ENCODE measurements at places on chromosomes 6 and 20.

GRCh38 chr6:142112451-142113061, 20.2 kb upstream of the GJE1 start:
- DNase-seq, result peak; percentile 68

DNA sequence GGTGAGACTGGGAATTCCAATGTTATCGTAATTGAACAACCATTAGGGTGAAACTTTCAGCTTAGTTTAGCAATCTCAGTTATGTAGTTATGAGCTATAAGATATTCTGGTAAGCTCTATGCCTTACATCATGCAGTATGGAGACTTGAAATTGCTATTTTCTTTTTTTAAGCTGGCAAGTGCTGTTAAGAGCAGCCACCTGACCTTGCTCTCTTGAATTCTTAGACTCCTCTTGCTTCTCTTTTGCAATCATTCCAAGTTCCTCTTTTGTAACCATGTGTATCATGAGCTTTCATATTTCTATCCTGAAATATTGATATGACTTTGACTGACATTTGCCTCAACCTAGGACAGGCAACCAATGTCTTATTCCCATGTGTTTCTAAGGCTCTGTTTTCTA, 446.3 kb upstream of the SLC35B3 start:
- DNase-seq, result no peak

DNA sequence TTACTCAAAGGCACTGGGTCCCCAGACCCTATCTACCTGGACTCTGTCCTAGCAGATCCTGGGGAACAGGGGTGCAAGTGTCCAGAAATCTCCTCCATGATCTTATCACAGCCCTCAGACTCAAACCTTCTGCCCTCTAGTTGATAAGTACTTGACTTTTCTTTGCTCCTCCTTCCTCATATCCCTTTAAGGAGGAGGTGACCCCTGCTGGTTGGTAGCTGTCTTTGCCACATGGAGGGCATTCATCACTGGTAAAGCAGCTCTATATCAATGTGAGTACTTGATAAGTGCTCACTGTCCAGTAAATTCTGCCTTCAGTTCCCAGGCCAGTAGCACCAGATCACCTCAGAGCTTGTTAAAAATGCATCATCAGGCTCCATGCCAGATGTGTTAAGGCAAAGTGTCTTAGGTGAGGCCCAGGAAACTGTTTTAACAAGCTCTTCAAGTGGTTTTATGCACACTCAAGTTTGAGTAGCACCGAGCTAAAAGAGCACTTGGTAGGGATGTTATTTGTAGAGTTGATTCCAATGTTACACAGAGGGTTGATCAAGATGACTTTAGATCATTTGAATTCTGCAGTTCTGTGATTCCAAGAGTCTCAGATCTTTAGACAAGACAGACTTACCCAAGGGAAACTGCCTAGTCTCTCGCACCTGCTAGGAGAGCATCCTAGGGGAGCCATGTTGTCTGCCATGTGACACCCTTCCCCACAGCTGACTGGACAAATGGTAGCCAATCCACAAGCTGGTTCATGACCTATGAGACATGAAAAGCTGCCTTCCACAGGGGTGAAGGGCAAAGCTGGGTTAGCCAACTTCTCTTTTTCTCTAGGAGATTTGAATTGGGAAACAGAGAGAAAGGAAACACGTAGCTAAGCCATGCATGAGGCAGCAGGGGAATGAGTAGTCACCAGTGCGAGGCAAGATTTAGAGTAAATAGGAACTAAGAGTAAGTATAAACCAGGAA, 18.6 kb downstream of the TREML2 start:
- DNase-seq, result peak; percentile 71

DNA sequence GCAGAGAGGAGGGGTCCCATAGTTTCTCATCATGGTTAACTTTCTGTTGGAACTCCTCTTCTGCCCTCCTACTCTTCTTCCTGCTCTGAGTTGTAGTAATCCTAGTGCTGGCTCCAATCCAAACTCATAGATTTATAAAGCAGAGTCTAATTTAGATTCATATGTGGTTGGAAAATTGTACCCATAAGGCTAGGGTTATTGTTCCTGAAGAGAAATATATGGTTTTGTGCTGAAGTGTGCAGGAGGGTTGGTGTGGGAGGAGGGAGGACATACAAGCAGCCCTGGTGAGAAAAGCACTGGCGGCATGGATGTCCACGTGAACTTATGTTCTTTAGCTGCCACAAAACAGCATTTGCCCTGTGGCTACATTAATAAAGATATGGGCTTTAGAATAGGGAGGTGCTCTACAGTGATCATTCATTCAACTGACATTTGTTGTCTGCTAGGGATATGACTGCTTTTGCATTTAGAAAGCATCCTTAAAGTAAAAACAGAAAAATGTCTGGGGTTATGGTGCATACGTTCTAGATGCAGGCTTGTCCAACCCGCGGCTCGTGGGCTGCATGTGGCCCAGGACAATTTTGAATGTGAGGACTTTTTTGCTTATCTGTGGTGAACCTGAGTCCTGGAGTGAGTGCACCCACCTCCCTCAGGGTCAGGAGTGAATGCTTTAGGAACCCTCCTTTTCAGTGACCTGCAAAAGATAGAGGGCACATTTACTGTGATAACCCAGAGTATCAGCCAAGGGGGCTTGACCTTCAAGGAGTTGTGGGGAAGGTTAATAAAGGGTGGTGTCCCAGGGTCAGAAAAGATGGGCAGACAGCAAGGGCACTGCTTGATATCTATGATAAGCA, 4.1 kb downstream of the HLA-A start:
- DNase-seq, result no peak

GRCh38 chr20:152131-152530, 5.1 kb upstream of the DEFB127 start:
- DNase-seq, result no peak

DNA sequence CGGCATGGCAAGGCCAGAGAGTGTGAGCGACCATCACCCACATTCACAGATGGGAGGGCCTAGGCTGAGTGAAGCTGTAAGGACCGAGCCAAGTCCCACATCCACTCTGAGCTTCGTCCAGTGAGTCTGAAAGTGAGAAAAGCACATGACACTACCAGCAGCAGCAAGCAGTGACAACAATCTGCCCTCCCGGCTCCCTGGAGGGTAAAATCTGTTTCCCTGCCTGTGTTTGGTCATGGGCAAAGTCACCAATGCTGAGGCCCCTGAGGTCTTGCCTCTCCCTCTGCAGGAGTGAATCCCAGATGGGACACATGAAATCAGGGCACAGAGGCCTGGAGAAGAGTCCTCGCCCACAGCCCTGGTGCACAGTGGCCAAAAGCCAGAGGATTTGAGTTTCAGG, 6.4 kb upstream of the CST7 start:
- DNase-seq, result no peak

DNA sequence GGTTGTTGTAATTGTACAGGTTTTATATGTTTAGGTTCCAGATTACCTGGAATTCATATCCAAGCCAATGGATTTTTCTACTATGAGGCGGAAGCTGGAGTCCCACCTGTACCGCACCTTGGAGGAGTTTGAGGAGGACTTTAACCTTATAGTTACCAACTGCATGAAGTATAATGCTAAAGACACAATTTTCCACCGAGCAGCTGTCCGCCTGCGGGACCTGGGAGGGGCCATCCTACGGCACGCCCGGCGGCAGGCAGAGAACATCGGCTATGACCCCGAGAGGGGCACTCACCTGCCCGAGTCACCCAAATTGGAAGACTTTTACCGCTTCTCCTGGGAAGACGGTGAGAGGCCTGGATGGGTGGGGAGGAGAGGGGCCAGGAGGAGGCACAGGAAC, 13.6 kb downstream of the BRPF3 start:
- no peak for DNase-seq

DNA sequence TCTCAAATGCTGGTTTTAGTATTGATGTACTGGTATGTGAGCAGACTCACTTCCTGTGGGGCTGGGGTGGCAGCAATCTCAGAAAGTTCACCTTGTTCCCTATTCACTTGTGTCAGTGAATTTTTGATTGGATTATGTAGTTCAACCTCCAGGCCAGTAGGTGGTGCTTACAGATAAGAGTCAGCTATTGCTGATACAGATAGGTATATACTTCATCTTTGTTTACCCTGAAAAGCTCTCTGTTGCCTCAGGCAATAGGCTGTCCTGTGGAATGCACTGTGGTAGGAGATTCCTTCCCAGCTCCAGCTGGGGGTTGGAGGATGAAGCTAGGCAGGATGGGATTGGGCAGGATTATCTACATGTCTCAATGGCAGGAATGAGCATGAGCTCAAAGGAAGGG, 851.2 kb upstream of the EYS start:
- DNase-seq, result no peak

DNA sequence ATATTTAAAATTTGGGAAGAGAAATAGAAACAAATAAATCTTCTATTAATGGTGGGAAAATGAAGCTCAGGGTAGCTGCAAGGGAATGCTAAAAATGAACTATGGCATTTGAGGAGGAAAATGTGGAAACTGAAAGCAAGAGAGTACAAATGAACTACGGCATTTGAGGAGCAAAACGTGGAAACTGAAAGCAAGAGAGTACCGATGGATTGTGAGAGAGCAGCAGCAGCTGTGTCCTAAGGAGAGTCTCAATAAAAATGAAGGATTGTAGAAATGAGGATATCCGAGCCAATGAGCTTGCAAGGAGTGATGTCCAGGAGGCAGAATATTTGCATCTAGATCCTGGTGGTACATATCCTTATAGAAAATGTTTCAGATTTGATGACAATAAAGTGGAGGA, 547.1 kb upstream of the ZNF337 start:
- no peak for DNase-seq

DNA sequence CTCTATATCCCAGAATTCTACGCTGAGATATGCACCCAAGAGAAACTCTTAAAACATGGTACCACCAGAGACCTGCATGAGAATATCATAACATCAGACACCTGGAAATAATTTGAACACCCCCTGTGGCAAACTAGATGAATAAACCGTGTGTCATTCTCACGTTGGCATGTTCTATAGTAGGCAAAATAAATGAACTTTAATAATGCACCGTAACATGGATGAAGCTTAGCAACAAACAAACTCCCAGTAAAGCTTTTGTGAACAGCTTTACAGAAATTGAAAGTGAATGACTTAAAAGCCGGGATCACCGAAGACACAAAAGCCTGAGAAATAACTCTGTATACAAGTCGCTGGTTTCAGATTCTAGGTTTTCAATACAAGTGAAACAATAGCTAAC, 1166.8 kb upstream of the CITED2 start:
- no peak for DNase-seq
